Stimulated activated CD8-positive, alpha-beta memory T cell treated with anti-CD3 and anti-CD28 coated beads, Interleukin-7, amount 100 ng/mL, for 1 hour (primary cell): ENCODE measurements at places on chromosomes 1 and 21.

- no peak for DNase-seq
Measured at GRCh38 chr1:91537281-91537986, 36.8 kb downstream of the CDC7 start.

DNA sequence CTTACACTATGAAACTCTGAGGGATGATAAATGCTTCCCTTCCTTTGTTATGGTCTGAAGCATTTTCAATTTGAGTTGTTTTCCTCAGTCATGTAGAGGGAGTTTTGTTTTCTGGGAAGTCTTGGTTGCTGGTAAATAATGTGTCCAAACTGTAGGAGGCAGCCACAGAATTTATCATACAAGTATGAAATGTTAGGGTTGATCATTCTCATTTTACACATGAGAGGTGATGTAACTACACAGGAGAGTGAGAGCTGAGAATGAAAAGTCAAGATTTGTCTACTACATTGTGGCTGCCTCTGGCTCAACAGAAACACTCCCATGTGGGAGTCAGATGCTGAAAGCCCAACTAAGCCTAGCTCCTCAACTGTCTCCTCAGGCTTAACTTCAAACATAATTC, 182.5 kb upstream of the SGIP1 start:
- no peak for DNase-seq

DNA sequence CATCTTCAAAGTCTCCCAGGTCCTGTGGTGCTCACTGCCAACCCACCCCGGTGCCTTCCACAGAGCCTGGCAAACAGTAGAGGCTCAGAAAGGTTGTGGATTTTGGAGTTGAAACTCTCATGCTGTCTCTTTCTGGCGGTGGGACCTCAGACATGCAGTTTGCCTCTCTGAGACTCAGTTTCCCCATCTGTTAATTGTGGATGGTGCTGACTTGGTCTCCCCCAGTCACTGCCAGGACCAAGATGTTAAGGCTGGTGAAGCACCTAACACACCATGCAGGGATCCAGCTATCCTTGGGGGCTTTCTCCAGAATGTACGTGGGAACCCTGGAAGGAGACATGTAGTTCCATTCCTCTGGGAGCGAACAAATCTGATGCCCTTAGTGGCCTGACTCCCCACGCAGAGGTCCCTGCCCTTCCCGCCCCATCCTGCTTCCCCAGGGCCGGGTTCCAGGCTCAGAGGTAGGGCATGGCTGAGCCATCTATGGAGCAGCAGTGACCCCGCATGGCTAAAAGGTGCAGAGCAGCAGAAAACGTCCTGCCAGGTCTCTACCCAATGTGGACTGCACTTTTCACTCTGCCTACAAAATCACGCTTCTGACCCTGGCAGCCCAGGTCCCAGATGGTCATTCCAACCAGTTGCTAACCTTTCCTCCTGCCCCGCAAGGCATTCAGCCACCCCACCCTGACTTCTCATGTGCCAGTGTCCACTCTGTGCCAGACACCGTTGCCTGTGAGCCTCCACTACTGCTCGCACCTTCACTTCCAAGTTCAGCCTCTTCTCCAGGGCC, 9.2 kb upstream of the TTC22 start:
- no peak for DNase-seq

DNA sequence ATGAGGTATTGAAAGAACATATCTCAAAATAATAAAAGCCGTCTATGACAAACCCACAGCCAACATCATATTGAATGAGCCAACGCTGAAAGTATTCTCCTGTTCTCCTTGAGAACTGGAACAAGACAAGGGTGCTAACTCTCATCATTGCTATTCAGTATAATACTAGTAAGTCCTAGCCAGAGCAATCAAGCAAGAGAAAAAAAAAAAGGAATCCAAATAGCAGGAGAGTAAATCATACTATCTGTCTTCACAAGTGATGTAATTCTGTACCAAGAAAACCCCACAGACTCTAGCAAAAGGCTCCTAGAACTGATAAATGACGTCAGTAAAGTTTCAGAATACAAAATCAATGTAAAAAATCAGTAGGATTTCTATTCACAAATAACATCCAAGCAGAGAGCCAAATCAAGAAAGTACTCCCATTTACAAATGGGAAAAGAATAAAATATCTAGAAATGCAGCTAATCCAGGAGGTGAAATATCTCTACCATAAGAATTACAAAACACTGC, 1632.8 kb downstream of the NCAM2 start:
- DNase-seq = no peak

DNA sequence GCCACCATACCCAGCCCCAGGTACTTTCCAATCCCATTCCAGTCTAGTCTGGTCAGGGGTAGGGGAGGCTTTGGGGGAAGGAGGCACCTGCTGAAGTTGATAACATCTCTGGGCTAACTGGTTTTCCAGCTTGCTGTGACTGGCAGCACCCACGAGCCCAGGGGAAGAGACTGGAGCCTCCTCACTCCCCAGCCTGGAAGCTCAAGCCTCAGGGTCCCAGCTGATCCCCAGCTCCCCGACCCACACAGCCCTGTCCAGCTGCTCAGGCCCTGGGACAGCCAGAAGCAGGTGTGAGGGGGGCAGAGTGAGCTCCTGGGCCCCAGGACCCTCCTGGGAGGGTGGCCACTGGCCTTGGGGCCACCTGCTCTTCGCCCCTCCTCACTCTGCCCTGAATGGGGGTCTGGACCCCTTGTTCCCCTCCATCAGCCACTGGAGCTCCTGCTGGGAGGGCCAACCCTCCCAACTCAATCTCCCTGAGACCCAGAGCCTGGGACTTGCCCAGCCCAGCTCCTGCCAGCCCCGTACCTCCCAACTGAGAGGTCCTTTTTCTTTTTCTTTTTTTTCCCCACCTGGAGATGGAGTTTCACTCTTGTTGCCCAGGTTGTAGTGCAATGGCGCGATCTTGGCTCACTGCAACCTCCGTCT, 23.5 kb upstream of the RNU1-4 start:
- no peak for DNase-seq

DNA sequence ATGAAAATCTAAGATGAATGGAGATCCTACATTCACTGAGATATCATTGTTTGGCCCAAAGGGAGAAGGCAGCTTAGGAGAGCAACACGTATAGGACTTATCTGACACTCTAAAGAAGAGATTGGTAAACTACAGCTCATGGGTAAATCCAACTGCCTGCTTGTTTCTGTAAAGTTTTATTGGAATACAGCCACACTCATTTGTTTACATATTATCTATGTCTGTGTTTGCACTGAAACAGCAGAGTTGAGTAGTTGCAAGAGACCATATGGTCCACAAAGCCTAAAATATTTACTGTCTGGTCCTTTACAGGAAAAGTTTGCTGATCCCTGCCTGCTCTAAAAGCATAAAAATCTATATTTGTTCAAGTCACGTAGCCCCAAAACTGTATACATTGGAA, 14.3 kb upstream of the LRRC53 start:
- no peak for DNase-seq

- no peak for DNase-seq
Measured at GRCh38 chr1:227120826-227121225, 180.7 kb downstream of the COQ8A start.

GRCh38 chr1:183275322-183275721, 89.3 kb downstream of the LAMC2 start:
- no peak for DNase-seq

DNA sequence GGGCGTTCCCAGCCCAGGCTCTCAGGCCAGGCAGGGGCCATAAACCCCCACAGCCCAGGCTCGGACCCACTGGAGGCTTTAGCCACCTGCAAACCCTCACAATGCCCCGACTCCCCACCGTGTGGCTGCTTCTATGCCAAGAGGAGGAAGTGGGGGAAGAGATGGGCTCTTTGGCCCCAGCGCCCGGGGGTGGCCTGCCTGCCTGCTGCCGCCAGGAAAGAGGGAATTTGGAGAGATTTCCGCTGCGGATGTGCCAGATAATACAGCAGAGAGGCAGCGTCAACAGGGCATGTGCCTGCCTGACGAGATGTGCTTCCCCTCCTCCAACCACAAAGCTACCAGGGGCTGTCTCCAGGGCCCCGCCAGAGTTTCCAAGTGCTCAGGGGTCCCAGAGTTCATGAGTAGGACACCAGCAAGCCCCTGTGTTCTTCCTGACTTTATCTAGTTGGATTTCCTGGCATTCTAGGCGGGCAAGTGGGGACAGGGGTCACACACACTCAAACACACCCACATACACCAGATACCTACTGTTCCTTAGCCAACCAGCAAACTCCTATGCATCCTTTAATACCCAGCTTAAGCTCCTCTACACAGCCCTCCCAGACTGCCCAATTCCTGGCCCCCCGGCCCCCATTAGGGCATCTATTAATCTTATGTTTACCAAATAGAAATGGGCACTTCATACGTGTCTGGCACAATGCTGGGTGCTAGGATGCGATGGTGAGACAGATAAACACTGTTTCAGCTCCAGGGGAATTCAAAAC, 14.1 kb downstream of the EPHA2 start:
- DNase-seq = no peak

GRCh38 chr1:72283307-72284083, 1.2 kb upstream of the NEGR1 start:
- no peak for DNase-seq
